ENCODE measurements at places on chromosomes 6 and 20. TPM values are rescaled to one million over a fixed set of nuclear protein-coding genes. Genes with fewer than 3 reads are reported as not detected.

- no peak for DNase-seq
Measured at GRCh38 chr6:108438918-108439317, 121.8 kb upstream of the FOXO3 start.

Gene MPIG6B
- polyA plus RNA-seq = 1.3 TPM

Gene NHLRC1
- polyA plus RNA-seq = 2.4 TPM

DNA sequence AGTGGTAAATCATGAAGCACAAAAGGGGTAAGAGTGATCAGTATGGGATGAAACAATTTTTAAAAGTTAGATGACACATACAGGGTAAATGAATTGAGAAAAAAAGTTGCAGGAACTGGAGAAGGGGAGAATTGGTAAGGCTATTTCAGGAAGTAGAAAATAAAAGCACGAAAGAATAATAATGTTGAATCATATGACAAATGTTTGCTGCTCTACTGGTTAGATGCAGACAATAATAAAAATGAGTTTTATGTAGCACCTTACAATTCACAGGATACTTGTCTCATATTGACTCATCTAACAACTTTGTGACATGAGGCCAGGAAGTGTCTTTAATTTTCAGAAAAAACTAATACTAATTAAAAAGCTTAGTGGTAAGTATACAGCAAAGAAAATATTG is 566.5 kb upstream of the MARCKS start:
- DNase-seq = no peak

- no peak for DNase-seq
Measured at GRCh38 chr6:158737710-158738615, 81.2 kb downstream of the EZR start.

Gene PNPLA1
- polyA plus RNA-seq = 2.6 TPM

DNA sequence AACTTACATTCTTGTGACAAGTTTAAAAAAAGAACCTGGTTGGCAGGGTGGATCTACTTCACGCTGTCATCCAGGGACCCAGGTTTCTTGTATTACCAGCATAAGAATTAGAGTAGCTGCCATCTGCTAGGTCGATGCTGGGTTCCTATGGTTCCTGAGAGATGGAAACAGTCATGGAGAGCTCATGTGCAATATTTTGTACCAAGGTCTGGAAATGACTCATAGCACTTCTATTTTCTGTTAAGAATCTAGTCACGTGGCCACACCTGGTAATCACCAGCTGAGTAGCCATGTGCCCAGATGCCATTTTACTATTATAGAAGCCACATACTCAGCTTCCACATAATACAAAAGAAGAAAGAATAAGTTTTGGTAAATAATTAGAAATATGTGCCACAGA is 171.3 kb downstream of the CD83 start:
- DNase-seq = no peak

Gene RSPO3
- polyA plus RNA-seq = 22.7 TPM

- DNase-seq = no peak
Measured at GRCh38 chr6:116074732-116075390, 14.2 kb upstream of the FRK start.

- no peak for DNase-seq
Measured at GRCh38 chr6:6931071-6932025, 176.4 kb upstream of the RREB1 start.

GRCh38 chr6:13513626-13514502 is 26.5 kb upstream of the GFOD1 start:
- DNase-seq = no peak

Gene HCK
- 2.5 TPM for polyA plus RNA-seq

DNA sequence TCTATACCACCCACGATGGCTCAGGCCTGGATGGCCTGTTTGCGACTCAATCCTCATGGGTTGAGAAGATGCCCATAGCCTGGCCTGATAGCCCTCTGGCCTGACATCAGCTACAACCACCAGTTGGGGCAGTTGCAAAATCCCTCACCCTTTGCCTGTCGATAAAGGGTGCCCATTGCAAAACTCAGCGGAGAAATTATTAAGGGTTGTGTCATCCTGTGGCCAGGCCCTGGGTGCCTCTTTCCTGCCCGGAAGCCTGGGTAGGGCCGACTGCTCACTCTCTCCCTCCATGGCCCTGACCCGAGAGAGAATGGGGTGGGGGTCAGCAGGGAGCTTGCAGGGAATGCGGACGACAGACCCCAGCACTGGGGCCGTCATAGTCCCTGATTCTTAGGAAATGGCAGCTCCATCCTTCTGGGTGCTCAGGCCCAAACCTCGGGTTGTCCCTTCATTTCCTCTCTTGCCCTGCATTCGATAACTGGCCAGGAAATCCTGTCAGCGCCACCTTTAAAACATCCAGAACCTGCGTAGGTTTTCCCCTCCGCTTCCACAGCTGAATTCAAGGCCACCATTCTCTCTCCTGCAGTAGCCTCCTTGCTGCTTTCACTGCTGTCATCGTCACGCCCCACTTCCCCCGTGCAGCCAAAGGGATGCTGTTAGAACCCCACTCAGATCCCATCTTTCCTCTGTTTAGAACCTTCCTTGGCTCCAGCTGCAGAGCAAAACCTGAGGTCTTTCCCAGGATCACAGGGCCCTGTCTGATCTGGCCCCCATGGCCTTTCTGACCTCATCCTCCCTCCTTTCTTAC is 31.1 kb downstream of the CEBPB start:
- DNase-seq = no peak

Gene SMOC2
- polyA plus RNA-seq = 23.5 TPM

GRCh38 chr6:147586044-147586443 is 77.6 kb downstream of the SAMD5 start:
- DNase-seq = no peak

DNA sequence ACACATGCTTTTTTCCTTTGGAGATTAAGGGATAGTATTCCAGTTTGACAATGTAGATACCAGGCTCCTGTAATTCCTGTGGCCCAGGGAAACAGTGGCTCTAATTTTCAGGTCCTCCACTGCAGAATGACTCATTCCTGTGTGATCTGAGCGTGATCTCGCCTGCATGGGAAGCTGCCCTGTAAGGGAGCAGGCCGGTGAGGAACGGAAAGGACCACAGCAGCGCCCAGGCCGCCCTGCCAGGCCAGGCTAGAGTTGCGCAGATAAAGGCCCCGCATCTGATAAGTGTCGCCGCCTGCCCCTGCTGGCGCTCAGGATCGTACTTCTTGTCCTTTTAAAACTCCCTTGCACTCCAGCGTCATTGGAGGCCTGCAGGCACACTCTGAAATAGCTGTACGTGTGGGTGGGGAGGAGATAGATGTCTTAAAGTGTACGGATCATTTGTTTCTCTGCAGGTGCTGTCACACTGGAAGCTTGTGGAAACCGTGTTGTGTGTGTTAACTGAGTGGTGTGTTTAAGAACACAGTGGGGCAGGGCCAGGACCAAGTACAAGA is 60.7 kb downstream of the SYNJ2 start:
- DNase-seq = no peak

- DNase-seq = no peak
Measured at GRCh38 chr20:61923371-61924166, 142.1 kb downstream of the TAF4 start.

DNA sequence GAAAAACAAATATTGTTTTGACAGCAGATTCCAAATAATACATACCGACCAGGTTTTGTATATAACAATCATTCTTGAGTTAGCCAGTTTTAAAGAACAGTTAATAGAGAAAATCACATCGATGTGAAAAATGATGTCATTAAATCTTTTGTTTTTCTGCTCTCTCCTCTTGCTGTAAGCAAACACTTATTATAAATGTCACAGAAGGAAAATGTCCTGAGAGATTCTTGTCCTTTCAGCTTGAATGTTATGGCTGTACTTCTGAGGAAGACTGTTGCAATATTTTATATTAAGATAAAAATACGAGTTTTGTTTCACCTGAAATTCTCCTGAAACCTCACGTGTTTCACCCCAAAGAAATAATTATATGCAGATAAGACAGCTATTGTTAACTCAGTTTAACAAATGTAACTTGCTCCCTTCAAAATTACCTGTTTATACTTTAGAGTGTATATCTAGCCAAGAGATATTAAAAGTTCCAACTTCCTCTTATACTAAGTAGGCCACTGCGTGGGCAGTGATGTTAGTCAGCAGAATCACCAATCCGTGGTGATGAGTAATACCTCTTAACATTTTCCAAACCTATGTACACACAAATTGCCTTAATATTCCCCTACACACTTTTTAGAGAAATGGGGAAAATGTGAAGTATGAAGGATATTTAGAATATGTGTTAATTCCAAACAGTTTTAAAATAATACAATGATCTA is 1111.4 kb upstream of the CITED2 start:
- no peak for DNase-seq

Gene ARMC12
- 1.1 TPM for polyA plus RNA-seq

DNA sequence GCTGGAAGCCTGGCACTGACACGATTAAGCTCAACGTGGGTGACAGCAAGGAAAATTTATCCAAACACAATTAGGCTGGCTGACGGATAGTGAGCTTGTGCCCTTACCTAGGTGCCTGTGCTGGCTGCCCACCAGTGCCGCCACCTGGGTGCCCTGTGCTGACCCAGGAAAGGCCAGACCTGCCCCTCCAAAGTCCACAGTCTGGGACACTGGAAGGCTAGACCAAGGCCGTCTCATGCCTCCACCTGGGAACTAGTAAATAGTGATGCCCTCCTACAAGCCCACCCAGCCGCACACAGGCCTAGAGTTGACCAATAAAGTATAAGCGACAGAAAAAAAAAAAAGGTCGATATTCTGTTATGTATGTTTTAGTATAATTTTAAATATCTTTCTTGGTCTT is 142.6 kb upstream of the MCHR2 start:
- DNase-seq = no peak

Gene KHDC1L
- polyA plus RNA-seq = 0.34 TPM

DNA sequence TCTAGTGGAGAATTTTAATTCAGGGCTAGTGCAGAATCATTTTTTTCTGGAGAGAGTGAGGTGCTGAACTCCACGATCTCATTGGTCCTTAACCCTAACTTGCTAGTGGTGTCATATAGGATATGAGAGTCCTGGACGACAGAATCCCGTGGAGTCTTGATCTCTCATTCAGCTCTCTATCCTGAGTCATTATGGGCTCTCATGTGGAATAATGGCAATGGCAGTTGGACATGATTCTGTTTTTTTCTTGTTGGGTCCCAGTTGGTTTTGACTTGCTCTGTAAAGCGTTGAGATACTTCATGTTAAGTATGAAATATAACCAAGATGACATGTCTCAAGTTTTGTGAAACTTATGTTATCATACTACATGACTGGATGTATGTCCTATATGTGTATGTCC is 6.3 kb upstream of the RNF144B start:
- no peak for DNase-seq

Gene SNAP91
- polyA plus RNA-seq = 0.65 TPM

Gene EPB41L1
- polyA plus RNA-seq = 73.3 TPM

Gene MYBL2
- polyA plus RNA-seq = 25.8 TPM

DNA sequence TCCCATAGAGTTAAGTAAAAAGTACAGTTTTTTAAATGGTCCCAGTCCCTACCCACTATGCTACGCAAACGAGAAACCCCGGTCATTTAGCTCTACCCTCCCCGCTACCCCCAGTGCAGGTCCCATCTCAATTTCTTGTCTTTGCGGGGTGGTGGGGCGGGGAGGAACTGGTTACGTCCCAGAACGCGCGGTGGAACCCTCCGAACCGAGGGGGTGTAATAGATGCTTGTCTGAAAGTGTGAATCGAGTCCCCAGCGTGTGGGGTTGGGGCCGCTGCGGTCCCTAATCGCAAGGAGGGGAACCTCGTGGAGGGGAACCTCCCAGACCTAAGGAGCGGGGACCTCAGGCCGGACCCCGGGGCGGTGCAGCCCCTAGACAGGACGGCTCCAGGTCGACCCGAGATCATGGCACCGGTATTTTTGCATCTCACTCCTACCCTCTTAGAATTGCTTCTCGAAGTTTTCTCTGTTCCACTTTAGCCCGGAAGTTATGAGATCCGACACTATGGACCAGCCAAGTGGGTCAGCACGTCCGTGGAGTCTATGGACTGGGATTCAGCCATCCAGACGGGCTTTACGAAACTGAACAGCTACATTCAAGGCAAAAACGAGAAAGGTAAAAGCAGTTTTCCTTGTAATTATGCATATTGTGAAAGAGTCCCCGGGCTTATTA is 779 bp downstream of the HEBP2 start:
- DNase-seq = no peak

GRCh38 chr20:36950414-36951197 is 902 bp downstream of the SAMHD1 start:
- no peak for DNase-seq

- DNase-seq = no peak
Measured at GRCh38 chr6:90021711-90022110, 127.4 kb downstream of the GJA10 start.

Gene CBLN4
- 1.9 TPM for polyA plus RNA-seq

DNA sequence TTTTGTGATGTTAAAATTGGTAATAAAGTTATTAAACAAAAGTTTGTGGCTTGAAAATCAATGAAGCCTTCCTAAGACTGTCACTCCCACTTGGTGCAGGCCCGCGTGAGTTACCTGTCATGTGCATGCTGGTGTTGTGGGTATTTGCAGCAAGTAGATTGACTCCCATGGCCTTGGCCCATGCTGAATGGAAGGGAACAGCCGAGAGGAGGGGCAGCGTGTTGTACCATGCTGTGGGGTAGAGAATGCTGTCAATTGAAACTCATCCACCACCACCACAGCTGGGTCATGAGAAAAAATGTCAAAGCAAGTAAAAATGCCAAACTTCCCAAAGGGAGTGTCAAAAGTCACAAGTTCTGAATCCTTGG is 12.7 kb upstream of the VNN1 start:
- no peak for DNase-seq
